CD4-positive, alpha-beta T cell treated with Interferon alpha-2 for 1 hour (primary cell): ENCODE measurements at places on chromosomes 12 and 14.

DNA sequence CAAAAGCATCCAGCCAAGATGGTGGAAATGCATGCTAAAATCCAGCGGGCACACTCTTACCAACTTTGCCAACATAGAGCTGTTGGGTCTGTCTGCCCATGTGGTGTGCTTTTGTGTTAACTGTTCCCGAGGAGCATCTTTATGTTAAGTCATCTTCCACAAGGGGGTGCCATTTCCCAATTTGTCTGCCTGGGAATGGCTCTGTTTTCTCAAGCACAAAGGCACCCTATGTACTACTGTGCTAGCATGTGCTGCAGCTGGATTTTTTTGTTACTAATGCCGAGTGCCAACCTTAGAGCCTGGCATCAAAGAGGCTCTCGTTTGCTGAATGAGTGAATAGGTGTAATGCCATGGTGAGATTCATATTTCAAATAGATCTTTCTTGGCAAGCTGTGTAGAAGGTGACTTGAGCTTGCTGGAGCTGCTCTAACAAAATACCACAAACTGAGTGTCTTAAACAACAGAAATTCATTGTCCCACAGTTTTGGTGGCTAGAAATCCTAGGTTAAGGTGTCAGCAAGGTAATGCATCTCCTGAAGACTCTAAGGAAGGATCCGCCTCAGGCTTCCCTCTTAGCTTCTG, 74.3 kb downstream of the TRHDE start:
- peak; percentile 28 for DNase-seq

DNA sequence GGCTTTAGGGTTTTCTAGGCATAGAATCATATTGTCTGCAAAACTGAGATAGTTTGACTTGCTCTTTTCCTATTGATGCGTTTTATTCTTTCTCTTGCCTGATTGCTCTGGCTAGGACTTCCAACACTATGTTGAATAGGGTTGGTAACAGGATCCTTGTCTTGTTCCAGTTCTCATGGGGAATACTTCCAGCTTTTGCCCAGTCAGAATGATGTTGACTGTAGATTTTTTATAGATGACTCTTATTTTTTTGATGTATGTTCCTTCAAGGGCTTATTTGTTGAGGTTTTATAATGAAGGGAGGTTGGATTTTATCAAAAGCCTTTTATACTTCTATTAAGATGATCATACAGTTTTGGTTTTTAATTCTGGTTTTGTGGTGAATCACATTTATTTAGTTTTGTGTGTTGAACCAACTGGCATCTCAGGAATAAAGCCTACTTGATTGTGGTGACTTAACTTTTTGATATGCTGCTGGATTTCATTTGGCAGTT, 478.2 kb downstream of the TMEM117 start:
- no peak for DNase-seq

- no peak for DNase-seq
These were observed 3.6 kb downstream of the LRRC74A start for GRCh38 chr14:76829650-76830421.

DNA sequence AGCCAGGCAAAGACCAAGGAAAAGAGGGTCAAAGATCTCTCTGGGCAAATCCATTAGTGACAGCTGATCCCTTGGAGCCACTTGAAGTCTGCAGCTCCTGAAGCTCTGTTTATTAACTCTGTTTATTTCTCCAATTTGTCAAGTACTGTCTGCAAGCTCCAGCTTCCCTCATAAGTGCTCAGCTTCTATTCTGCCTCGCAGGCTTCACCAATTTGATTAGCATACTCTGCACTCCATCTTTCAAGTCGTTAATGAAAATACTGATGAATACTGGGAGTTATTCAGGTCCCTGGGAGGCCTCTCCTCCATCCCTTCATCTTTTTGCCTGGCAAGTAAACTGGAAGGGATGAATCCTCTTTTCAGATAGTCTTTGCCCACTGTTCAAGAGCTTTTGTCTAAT, 54.3 kb downstream of the TTC9 start:
- no peak for DNase-seq

GRCh38 chr14:46626876-46627275, 24.7 kb downstream of the RPL10L start:
- DNase-seq, result no peak

- no peak for DNase-seq
These were observed 18.9 kb downstream of the PLEKHH1 start for GRCh38 chr14:67551940-67552339.

DNA sequence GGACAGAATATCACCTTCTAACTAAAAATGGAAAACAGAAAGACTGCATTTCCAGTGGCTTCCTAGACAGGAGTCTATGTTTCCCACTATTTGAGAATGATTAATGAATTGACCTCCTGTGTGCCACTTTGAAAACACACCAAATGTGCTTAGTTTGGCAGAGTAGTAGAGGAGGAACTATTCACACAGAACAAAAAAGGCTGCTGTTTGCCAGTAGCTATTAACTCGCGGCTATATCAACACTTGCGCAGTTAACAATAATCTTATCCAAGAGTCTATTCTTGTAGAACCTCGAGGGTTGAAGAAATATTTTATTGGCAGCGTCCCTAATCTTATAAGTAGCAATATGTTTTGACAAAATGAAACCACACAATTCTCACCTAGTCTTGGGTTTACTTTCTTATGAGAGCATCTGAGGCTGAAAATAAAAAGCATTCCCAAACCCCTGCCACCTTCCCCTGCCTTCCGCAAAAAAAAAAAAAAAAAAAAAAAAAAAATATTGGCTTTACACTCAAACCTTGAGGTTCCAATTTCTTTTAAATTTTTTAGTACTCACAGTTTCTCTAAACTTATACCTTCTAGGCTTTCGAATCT, 127.3 kb upstream of the FLRT2 start:
- DNase-seq, result no peak

DNA sequence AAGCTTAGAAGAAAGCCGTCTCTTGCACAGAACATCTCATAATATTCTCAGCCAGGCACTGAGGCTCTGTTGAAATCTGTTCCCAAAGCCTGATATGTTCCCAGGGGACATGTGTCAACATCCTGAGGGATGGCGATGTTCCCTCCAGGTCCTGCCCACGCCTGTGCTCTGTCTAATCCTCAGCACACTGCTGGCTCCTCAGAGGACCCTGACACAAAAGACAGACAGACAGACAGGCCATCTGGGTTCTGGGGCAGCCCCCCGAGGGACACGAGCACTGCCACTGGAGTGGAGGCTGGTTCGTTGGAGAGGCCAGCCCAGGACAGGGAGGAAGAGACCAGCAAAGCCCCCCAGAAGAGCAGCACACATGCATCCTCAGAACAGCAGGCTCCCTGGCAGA, 27.8 kb downstream of the CHGA start:
- DNase-seq, result no peak

DNA sequence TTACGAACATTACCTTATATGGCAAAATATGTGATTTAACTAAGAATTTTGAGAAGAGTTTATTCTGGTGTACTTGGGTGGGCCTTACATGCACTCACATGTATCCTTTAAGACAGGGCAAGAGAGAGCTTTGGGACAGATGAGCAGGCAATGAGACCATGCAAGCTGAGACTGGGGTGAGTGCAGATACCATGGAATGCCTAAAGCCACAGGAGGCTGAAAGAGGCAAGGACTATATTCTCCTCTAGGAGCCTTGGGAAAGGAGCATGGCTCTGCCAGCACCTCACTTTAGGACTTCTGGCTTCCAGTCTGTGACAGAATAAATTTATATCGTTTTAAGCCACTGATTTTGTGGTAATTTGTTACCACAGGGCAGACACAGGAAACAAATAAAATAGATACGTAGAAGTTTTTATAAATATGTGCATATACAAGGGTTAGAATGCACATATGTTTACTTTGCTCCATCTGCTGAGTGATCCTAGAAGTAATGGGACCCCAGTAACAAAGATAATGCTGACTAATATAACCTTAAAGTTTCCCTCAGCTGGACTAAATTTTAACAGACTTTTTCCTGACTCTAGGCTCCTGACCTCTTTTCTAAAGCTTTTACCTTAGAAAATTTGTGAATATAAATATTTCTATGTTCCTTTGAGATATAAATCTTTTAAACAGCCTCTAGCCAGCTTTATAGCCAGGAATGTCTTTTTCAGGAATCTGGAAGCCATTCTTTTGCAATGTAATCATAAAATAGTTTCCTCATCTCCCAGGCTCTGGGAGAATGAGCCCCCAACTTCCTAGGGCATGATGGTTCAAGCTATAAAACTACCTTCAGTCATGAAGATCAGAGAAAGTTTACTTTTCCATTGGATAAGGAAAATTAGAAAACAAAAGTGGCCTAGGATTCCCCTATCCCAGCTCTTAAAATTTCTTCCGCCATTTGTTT, 216.8 kb downstream of the PPFIA2 start:
- no peak for DNase-seq

DNA sequence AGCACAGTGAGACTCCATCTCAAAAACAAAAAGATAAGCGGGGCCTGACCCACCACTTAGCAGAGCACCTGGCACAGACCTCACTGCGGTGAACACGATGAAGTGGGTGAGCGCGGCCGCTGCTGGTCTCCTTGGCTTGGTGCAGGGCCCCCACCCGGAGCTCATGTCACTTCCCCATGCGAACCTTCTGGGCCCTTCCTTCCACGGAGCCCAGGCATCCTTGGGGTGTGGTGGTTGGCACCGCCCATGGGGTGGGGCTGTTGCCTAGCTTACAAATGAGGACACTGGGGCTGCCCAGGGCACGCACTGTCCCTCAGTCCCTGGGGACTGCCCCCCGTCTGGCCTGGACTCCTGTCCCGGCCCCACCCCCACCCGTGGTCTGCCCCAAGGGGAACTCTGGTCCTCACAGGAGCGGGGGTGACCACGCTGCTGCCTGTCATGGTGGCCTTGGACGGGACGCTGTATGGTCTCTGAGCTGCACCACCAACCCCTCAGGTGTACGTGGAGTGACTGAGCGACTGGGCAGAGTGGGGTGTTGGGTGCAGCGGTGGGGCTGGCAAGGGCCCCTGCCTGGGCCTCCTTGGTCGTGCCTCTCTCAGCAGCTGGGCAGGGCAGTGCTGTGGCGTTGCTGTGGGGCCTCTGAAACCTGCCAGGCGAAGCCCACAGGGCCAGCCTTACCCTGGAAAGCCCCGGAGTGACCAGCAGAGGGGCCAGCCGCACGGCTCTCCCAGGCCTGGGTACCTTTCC, 15.3 kb downstream of the FBRSL1 start:
- peak; percentile 58 for DNase-seq

GRCh38 chr14:68977180-68977717, 1.9 kb downstream of the ACTN1 start:
- DNase-seq, result no peak

GRCh38 chr12:116533343-116534251, 25.6 kb upstream of the MAP1LC3B2 start:
- DNase-seq, result peak; percentile 71

- DNase-seq, result no peak
These were observed 11.4 kb downstream of the PYGL start for GRCh38 chr14:50932592-50933495.

DNA sequence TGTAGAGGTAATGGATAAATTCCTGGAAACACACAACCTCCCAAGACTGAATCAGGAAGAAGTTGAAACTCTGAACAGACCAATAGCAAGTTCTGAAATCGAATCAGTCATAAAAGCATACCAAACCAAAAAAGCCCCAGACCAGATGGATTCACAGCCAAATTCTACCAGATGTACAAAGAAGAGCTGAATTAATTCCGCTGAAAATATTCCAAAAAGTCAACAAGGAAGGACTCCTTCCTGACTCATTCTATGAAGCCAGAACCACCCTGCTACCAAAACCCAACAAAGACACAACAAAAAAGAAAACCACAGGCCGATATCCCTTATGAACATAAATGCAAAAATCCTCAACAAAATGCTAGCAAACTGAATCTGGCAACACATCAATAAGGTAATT, 81.5 kb downstream of the SLC38A4 start:
- DNase-seq, result no peak

DNA sequence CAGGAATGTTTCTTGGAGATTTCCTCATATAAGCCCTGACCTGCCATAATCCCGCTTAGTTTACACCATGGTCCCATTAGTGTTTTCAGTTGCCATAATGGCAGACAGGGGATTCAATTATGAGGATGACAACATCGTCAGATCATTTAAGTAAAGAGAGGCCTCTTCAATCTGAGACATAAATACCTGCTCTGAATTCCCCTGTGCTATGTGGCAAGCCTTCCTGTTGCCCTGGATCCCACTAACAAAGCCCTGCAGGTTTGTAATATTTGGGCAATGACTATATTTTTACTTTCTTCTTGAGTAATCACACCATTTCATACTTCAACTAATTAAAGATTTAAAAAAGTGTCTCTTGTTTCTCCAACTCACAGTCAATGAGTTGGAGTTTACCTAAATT, 108.9 kb downstream of the TRAFD1 start:
- DNase-seq, result no peak

DNA sequence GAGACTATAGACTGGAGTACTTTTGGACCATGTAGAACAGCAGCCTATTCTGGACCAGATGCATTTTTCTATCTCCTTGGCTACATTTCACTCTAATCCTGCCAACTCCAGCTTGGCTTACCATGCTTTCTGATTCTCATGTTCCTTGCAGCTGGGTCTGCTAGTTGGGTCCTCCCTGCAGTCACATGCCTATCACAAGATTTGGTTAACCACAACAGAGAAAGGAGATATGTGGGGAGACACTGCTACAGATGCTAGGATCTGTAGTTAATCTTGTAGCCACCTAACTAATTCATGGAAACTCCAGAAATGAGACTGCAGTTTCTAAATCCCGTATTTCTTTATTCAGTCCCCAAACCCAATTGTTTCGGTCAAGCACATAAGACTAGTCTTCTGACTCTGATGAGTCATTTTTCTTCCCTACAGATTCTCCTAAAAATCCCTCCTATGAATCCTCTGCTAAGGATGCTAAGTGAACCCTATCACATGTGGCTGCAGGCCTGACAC, 410.6 kb downstream of the DAD1 start:
- DNase-seq, result no peak

DNA sequence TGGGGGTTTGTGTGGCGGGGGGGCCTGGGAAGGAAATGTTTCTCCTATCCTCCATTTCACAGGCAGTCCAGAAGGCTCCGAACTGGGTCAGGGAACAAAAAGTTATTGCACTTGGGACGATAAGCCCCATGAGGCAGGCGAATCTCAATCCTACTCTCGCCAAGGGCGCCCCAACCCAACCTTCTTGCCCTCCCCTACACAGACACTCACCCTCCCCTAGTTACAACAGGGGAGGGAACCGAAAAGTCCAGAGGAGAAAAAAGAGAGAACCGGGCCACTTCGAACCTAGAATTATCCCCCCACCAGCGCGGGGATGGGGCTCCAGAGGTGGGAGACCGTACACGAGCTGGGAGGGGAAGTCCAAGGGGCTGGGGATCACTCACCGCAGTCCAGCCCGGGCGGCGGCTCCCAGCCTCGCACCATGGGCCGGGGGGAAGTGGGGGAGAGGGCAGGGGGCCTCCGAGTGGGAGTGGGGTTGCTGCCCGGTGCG, 357 bp downstream of the HOMEZ start:
- no peak for DNase-seq
